ENCODE measurements at places on chromosomes 1 and 21.

GRCh38 chr1:165841582-165842017 is 14.2 kb downstream of the UCK2 start:
- DNase-seq = no peak

GRCh38 chr1:2530513-2531361 is 674 bp upstream of the HES5 start:
- no peak for DNase-seq

GRCh38 chr1:227785805-227786671 is 29.4 kb upstream of the PRSS38 start:
- DNase-seq = peak; percentile 63

DNA sequence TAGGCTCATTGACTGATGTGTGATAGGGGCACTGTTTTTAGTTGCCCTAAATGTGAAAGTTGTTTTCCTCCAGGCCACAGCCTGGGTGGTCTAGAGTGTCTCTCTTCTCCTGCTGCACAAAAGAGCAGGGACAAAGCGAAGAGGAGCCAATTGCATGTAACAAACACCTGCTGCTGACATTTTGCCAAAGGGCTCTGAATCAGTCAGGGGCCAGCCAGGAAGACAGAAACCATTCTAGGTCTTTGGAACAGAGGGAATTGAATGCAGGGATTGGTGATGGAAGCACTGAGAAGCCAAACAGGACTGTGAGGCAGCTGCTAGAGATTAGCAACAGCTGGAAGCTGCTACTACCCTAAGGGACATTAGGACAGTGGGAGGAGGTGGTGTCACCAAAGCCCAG is 185.3 kb upstream of the POU3F1 start:
- no peak for DNase-seq

DNA sequence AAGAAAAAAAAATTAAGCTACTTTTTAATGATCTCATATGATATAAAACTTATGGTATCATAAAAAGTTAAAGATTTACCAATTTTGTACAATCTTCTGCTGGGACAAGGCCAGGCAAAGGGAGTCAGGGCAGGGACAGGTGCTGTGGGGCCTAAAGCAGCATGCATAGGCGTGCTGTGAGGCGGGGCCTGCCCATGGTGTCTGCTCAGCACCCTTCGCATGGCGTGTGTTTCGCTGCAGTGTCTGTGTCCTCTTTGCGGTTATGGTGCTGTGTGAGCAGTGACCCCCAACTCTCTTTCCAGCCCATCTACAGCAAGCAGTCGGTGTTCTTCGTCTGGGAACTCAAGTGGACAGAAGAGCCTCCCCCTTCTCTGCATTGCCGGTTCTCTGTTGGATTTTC is 13.4 kb upstream of the PWP2 start:
- DNase-seq = peak; percentile 37

DNA sequence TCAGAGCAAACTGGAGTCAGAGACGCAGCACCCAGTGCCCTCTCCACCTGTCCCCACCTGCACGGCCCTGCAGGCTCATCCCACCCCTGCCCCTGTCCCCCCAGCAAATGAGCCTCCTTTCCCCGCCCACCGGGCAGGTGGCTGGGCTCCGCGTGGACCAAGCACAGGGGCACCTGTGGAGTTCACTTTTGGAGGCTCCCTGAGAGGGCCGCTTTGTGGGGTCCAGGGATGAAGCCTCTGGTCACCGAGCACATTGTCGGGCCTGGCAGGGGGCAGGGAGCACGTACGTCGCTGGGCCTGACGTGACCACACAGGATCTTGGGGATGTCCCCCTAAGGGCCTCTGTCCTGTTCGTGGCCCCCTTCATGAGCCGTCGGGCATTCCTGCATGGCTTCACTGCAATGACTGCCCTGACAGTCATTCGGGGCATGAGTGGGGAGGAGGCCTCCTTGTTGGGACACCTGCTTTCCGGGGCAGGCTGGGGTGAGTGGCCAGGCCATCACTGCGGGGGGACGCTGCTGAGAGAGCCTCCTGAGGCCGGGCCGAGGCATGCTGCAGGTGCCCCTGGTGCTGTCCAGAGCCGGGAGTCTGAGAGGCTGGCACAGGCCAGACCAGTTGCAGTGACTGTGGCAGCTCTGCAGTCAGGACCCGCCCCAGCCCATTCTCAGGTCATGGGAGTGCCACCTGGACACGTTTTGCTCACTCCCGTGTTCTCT is 19.7 kb downstream of the SLX9 start:
- DNase-seq = no peak

GRCh38 chr1:3162322-3162882 is 93.4 kb downstream of the PRDM16 start:
- no peak for DNase-seq

GRCh38 chr1:210123924-210124589 is 108.5 kb upstream of the SERTAD4 start:
- DNase-seq = no peak
